Pericardium fibroblast (primary cell): ENCODE measurements at places on chromosomes 1 and 21. TPM values are rescaled to one million over a fixed set of nuclear protein-coding genes. Genes with fewer than 3 reads are reported as not detected.

The AMY1A gene
- not detected in 2 replicates for total RNA-seq

The SPATA45 gene
- total RNA-seq, result not detected in 2 replicates

The GPX7 gene
- total RNA-seq, result 32.2 and 62.3 TPM in 2 replicates

The UBE2Q1 gene
- 31.9 and 46.5 TPM in 2 replicates for total RNA-seq

The SEMA6C gene
- total RNA-seq, result 3.2 and 3.7 TPM in 2 replicates

The GRHL3 gene
- total RNA-seq, result not detected in 2 replicates

The EFNA3 gene
- total RNA-seq, result 2.3 and 4.9 TPM in 2 replicates

The VHLL gene
- total RNA-seq, result not detected in 2 replicates

The IL19 gene
- total RNA-seq, result not detected in 2 replicates

The EYA3 gene
- 8.5 and 16.9 TPM in 2 replicates for total RNA-seq

The GNAT2 gene
- total RNA-seq, result 0.17 TPM in 1 of 2 replicates, not detected in the other

The SLC9C2 gene
- 0.35 TPM in 1 of 2 replicates, not detected in the other for total RNA-seq

The KIRREL1 gene
- 112 and 124 TPM in 2 replicates for total RNA-seq

The PRELP gene
- 0.26 and 3.6 TPM in 2 replicates for total RNA-seq

The SLAMF1 gene
- not detected in 2 replicates for total RNA-seq

The RRAGC gene
- 17.2 and 19.9 TPM in 2 replicates for total RNA-seq

The CFAP298 gene
- 15.2 and 21.2 TPM in 2 replicates for total RNA-seq

The KRTAP19-2 gene
- not detected in 2 replicates for total RNA-seq

The PAFAH2 gene
- 2.3 and 3.2 TPM in 2 replicates for total RNA-seq

The EXO5 gene
- total RNA-seq, result 2.1 and 6.8 TPM in 2 replicates

The TMEM54 gene
- 42.6 and 58.9 TPM in 2 replicates for total RNA-seq

The INKA2 gene
- total RNA-seq, result 4.1 and 11.8 TPM in 2 replicates

The CRNN gene
- total RNA-seq, result not detected in 2 replicates

The ACTL8 gene
- 1.2 TPM in 1 of 2 replicates, not detected in the other for total RNA-seq

The ZBTB37 gene
- total RNA-seq, result 2.3 and 4.5 TPM in 2 replicates
